ENCODE measurements at places on chromosomes 5 and 9. TPM values are rescaled to one million over a fixed set of nuclear protein-coding genes. Genes with fewer than 3 reads are reported as not detected.
A peak's percentile ranks its signal among the peaks of the same experiment; 100 is the strongest.

The STKLD1 gene
- 0.94 TPM for total RNA-seq

DNA sequence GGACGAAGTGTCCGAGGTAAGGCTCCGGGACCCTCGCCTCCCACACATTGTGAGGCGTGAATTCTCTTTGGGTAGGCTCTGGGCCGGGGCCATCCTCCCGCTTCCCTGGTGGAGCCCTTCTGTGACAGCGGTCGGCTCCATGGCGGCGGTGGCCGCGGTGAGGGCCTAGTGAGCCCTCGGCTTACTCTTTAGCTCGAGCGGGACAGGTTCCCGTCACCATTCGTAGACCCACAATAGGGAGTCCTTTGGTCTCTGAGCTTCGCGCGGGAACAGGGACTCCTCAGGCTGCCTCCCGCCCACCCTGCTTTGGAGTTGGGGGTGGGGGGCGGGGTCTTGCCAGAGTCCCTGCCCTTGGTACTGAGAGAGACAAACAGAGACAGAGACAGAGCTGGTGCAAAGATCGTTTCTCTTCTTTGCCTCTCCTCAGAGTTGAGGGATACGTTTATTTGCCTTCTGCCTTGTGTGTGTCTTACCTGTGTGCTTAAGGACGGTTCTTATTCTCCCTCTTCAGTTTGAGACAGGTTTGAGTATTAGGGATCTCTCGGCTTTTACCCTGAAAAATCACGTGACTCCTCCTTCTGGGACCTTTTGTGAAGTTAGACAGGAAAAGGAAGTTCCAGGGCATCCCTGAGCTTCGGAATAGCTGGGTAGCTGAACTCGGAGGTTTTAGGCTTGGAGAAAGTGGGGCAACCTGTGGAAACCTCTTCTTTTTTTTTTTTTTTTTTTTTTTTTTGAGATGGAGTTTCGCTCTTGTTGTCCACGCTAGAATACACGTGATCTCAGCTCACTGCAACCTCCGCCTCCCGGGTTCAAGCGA, 833 bp downstream of the ANKHD1 start:
- peak; percentile 69 for DNase-seq

DNA sequence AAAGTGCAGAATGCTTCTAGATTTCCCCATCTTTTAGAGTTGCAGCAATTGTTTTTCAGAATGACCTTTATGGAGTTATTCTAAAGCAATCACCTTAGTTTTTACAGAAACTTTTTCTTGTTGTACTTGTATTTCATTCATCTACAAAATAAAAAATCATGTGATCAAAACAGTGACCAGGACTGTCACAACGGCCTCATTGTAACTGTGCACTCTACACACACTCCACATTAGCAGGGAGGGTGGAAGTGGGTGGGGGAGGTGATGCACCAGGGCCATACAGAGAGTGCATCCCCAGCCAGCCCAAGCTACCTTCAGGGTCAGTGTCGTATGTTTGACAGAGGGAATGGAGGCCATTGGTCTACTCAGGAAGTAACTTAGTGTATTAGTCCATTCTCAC, 26.9 kb downstream of the EGFLAM start:
- no peak for DNase-seq

GRCh38 chr9:79969393-79970145, 397.8 kb downstream of the TLE4 start:
- DNase-seq: no peak

GRCh38 chr5:76152161-76152560, 69.0 kb downstream of the SV2C start:
- DNase-seq: no peak

DNA sequence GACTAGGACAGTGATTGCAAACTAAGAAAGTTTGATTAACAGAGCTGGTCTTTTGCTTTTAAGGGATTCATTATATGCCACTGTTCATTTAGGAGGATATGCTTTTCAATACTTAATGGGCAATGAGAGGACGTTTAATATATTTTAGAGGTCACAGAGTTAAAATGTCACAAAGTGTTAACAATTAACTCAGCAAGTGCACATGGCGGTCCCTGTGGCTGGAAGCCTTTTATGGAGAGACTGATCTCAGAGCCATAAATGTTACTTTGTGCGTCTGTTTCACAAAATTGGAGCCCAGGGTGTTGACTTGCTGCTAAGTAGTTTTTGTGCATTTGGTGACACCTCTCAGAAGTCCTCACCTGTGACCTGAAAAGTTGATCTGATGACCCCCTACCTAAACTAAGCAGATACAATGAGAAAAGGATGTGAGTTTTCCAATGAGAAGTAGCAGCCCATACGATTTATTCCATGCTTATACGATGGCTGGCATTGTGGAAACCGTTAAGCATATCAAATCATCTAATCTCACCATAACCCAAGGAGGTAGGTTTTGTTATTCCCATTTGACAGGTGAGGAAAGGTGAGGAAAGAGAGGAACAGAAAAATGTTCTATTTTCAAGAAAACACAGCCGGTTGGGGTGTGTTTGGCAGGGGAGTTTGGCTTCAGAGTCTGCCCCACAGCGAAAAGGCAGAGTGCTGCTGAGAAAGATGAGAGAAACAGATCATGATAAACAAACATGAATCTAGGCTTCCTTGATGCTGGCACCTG, 64.4 kb downstream of the CMYA5 start:
- no peak for DNase-seq

DNA sequence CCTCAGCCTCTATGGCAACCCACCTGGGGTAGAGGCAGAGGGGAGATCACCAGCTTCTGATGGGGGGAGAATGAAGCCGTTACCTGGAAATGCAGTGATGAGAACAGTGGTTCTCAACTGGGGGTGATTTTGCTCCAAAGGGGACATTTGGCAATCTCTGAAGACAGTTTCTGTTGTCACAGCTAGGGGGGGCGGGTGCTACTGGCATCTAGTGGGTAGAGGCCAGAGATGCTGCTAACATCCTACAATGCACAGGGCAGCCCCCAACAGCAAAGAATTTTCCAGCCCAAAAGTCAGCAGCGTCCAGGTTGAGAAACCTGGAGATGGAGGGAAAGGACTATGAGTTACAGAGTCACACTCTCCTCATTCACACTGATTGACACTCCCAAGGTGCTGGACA, 84.5 kb downstream of the FGF1 start:
- no peak for DNase-seq

GRCh38 chr5:172315587-172316493, 32.3 kb upstream of the UBTD2 start:
- no peak for DNase-seq
